Panc1 (cell line): ENCODE measurements at places on chromosomes 2 and 18.

GRCh38 chr18:79640875-79641274, 38.7 kb upstream of the CTDP1 start:
- no peak overlapping the region for H3K4me3 ChIP-seq
- H3K27ac ChIP-seq: no peak overlapping the region
- H3K4me1 ChIP-seq: peaks cover 5% of the 10 kb centered on the region; the same call in 1 of the 2 replicates
- no peak for DNase-seq
- H3K36me3 ChIP-seq: no peaks in the 10 kb centered on the region

GRCh38 chr2:14301331-14301730, 331.2 kb upstream of the LRATD1 start:
- H3K4me1 ChIP-seq: no peaks in the 10 kb centered on the region
- no peak for DNase-seq
- H3K27ac ChIP-seq: no peak overlapping the region
- H3K4me3 ChIP-seq: no peak overlapping the region

- no peak overlapping the region for H3K27ac ChIP-seq
- no peaks in the 10 kb centered on the region for H3K27me3 ChIP-seq
- DNase-seq: no peak
- H3K4me3 ChIP-seq: no peak overlapping the region
- no peaks in the 10 kb centered on the region for H3K36me3 ChIP-seq
- H3K4me1 ChIP-seq: no peaks in the 10 kb centered on the region
These were observed 319.4 kb upstream of the SLC39A10 start for GRCh38 chr2:195337597-195337996.

DNA sequence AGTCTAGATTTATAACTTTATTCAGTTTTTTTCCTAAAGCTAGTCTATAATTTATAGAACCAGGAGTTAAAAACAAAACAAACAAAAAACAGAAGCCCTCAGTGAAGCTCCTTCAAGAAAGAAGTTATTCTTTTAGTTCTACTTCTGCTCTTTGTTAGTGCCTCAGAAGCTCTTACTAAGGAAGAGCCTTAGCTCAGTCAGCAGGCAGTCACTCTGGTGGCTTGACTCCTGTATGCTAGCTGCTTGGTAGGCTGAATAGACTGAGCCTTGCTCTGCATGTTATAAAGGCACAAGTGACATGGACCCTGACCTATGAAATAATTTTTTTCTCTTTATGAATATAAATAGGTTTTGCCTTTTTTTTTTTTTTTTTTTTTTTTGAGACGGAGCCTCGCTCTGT, 24.8 kb downstream of the NCOA1 start:
- no peaks in the 10 kb centered on the region for H3K27me3 ChIP-seq
- H3K4me1 ChIP-seq: no peaks in the 10 kb centered on the region
